ENCODE measurements at places on chromosomes 3 and 15. TPM values are rescaled to one million over a fixed set of nuclear protein-coding genes. Genes with fewer than 3 reads are reported as not detected.

The FAM3D gene
- not detected for polyA plus RNA-seq

The TUSC7 gene
- polyA plus RNA-seq = not detected

DNA sequence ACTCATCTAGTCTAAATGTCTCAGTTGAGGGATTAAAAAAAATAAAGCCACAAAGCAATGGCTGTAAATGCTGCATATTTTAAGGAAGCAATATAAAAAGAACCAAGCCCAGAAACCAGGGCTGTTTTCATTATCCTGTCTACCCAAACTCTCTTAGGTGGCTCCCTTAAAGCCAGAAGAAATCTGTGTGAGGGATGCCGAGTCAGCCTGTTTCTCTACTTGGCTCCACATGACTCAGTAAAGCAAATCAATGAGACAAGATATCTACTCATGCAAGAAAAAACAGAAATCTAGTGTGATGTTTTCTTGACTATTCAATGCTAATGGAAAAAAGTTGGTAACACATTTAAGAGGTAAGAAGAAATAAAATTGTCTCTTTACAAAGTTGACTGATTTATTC, 296.2 kb downstream of the ZBTB20 start:
- no peak for DNase-seq

DNA sequence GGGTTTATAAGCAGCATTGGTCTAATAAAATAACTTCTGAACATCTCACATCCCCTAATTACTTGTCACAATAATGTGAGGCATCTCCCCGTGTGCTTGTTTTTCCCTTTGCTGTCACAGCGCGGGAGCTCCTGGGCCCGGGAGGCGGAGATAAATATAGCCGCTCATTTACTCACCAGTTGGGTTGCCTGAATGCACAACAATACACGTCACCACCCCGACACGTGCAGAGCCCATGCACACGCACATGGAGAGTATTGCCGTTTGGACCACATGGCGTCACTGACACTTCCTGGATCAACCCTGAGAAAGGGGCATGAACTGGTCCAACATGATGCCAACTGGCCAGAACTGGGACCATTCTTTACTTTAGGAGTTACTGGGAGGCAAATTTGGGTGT, 76.2 kb downstream of the MRPL46 start:
- no peak for DNase-seq

The CIB2 gene
- 28.2 TPM for polyA plus RNA-seq

All from right renal cortex interstitium (tissue), 3 donors.